Activated CD4-positive, alpha-beta memory T cell treated with anti-CD3 and anti-CD28 coated beads for 36 hours (primary cell): ENCODE measurements at places on chromosomes 2 and 18. TPM values are rescaled to one million over a fixed set of nuclear protein-coding genes. Genes with fewer than 3 reads are reported as not detected.

TEKT4 gene
- total RNA-seq: not detected

DOK6 gene
- total RNA-seq: not detected

GRCh38 chr2:101696272-101697123, 1.0 kb upstream of the MAP4K4 start:
- peaks cover 2% of the 10 kb centered on the region for H3K36me3 ChIP-seq
- H3K27ac ChIP-seq: peak overlapping the region; percentile 78
- DNase-seq: no peak
- peak overlapping the region; percentile 79 for H3K4me3 ChIP-seq

SATB2 gene
- 0.17 TPM for total RNA-seq

ADD2 gene
- 6.0 TPM for total RNA-seq

DNA sequence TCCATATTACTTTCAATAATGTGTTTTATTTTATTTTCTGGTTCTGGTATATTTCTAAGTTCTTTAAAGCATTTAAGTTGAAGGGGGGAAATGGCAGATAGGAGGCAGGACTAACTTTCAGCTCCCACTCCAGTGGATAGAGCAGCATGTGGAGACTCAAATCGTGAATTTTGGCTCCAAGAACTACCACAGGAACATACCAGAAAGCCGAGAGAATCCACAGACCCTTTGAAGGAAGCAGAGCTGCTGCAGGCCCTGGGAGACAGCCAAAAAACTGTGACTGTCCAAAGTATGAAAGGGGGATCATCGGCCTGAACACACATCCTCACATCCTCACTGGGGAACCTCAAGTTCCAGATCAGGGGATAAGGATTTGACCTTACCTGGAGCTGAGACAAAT, 207.6 kb upstream of the VWC2L start:
- no peaks in the 10 kb centered on the region for H3K36me3 ChIP-seq
- H3K27me3 ChIP-seq: no peaks in the 10 kb centered on the region
- DNase-seq: no peak

CFC1 gene
- total RNA-seq: not detected

ALLC gene
- not detected for total RNA-seq

DNA sequence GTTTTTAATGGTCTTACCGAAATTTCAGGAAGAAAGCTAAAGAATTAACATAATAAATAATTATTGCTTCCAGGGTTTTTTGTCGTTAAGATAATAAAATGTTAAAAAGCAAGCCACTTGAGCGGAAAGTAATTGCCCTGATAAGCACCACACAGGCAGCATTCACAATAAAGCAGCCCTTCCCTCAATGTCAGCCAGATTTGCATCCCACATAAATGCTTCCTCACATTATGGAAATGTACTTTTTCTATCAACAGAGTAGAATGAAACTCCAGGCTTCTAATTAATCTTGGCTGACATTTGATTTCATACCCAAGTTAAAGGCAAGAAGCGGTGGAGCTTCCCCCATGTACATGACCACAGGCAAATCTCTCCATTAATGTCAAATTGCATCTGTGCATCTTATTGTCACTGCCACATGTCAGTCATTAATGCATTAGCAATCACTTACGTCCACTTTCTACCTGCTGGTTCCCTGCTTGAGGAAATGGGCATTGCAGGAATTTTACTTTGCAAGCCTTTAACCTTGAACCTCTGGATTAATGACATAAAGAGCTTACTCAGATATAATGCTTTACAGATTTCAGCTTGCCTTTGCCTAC, 26.2 kb downstream of the PTPRM start:
- no peak overlapping the region for H3K27ac ChIP-seq
- no peaks in the 10 kb centered on the region for H3K4me1 ChIP-seq
- no peaks in the 10 kb centered on the region for H3K27me3 ChIP-seq
- DNase-seq: no peak
- no peaks in the 10 kb centered on the region for H3K36me3 ChIP-seq
- no peak overlapping the region for H3K4me3 ChIP-seq

GRCh38 chr2:217902379-217903141, 100.2 kb downstream of the TNS1 start:
- H3K36me3 ChIP-seq: no peaks in the 10 kb centered on the region
- H3K27ac ChIP-seq: no peak overlapping the region
- H3K27me3 ChIP-seq: peaks cover 16% of the 10 kb centered on the region

LRP2 gene
- total RNA-seq: 0.52 TPM

PRKCE gene
- 12.5 TPM for total RNA-seq

DNA sequence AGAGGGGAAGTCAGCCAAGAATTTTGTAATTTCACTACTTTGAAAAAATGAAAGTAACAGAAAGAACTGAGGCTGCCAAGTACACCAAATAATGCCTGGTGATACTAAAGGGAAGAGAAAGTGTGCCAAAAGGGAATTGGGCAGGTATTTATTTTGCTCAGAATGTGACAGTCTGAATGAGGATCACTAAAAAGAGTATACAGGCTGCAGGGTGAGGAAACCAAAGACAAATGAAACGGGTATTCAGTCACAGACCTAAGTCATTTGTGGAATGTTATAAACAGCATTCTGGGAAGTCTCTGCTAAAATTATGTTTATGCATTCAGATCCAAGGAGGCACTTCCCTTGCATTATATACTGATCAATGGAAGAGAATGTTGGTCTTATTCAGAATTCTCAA, 418.6 kb upstream of the SLC39A10 start:
- H3K27ac ChIP-seq: no peak overlapping the region
- no peaks in the 10 kb centered on the region for H3K27me3 ChIP-seq
- DNase-seq: no peak
- no peaks in the 10 kb centered on the region for H3K4me1 ChIP-seq
- H3K4me3 ChIP-seq: no peak overlapping the region
- no peaks in the 10 kb centered on the region for H3K36me3 ChIP-seq

GRCh38 chr2:233329489-233330135, 22.0 kb downstream of the SAG start:
- H3K27me3 ChIP-seq: no peaks in the 10 kb centered on the region
- peaks cover 23% of the 10 kb centered on the region for H3K4me1 ChIP-seq
- H3K36me3 ChIP-seq: no peaks in the 10 kb centered on the region
- H3K4me3 ChIP-seq: no peak overlapping the region

DNA sequence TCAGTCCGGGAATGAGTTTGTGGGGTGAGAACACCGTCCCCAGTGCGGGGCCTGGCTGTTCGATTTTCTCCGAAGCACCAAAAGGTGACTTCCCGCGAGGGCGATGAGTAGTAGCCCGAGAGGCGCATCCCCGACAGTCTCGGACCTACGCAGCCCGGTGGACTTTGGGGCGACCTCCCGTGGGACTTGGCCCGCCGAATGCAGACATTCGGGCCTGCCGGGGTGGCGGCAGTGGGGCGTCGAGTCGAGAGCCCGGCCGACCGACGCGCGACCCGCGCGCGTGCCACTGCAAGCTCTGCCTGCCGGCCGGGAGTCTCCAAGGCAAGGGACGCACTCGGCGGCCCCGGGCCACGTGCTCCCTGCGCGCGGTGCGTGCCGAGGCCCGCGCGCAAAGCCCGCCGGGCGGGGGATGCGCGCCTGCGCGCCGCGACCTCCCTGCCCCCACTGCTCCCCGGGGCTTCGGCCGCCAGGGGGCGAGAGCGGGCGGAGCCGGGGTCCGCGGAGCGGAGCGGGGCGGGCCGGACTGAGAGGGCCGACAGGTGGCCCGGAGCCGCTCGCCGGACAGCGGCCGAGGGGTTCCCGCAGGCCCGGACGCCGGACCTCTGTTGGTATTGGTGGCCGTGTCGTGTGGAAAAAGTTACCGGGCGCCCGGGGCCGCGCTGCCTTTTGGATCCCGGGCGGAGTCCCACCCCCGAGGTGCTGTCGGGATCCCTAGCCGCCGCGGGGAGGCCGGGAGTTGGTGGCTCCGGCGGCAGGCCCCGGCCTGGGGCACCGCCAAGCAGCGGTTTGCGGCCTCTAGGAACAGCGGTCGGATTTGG, 1.9 kb downstream of the PTMA start:
- peaks cover 30% of the 10 kb centered on the region for H3K4me1 ChIP-seq
- peak overlapping the region; percentile 82 for H3K4me3 ChIP-seq
- peaks cover 3% of the 10 kb centered on the region for H3K27me3 ChIP-seq
- DNase-seq: peak; percentile 91
- H3K36me3 ChIP-seq: peaks cover 49% of the 10 kb centered on the region

CREG2 gene
- total RNA-seq: not detected

DNA sequence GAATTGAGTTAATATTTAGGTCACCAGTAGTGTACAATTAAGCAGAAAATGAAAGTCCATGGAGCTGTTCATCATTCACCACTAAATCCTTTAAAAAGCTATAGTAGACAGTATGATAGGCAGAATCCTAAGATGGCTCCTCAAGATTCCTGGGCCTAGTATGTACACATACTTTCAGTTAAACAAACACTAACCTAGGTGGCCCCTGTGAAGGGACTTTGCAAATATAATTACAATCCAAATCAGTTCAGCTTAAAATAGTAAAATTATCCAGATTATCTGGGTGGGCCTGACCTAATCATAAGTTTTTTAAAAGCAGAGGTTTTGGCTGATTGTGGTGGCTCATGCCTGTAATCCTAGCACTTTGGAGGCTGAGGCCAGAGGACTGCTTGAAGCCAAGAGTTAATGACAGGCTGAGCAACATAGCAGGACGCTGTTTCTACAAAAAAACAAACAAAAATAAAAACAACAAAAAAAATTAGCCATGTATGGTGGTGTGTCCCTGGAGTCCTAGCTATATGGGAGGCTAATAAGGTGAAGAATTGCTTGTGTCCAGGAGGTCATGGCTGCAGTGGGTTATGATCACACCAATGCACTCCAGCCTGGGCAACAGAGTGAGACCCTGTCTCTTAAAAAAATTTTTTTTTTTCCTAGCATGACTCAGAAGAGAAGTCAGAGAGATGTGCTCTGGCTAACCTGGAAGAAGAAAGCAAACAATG, 13.9 kb downstream of the MEX3C start:
- H3K4me3 ChIP-seq: no peak overlapping the region
- H3K27me3 ChIP-seq: no peaks in the 10 kb centered on the region
- peaks cover 25% of the 10 kb centered on the region for H3K36me3 ChIP-seq

PAX8 gene
- total RNA-seq: 4.1 TPM

- no peaks in the 10 kb centered on the region for H3K27me3 ChIP-seq
- H3K4me1 ChIP-seq: peaks cover 22% of the 10 kb centered on the region
- DNase-seq: no peak
- no peak overlapping the region for H3K4me3 ChIP-seq
- H3K36me3 ChIP-seq: no peaks in the 10 kb centered on the region
Measured at GRCh38 chr18:48827291-48828193, 123.2 kb downstream of the SMAD7 start.

GRCh38 chr2:230583581-230583980, 129.1 kb upstream of the CAB39 start:
- H3K27ac ChIP-seq: peak overlapping the region; percentile 79
- DNase-seq: no peak
- H3K4me1 ChIP-seq: peaks cover 25% of the 10 kb centered on the region
- H3K27me3 ChIP-seq: no peaks in the 10 kb centered on the region
- peaks cover 8% of the 10 kb centered on the region for H3K36me3 ChIP-seq

DNA sequence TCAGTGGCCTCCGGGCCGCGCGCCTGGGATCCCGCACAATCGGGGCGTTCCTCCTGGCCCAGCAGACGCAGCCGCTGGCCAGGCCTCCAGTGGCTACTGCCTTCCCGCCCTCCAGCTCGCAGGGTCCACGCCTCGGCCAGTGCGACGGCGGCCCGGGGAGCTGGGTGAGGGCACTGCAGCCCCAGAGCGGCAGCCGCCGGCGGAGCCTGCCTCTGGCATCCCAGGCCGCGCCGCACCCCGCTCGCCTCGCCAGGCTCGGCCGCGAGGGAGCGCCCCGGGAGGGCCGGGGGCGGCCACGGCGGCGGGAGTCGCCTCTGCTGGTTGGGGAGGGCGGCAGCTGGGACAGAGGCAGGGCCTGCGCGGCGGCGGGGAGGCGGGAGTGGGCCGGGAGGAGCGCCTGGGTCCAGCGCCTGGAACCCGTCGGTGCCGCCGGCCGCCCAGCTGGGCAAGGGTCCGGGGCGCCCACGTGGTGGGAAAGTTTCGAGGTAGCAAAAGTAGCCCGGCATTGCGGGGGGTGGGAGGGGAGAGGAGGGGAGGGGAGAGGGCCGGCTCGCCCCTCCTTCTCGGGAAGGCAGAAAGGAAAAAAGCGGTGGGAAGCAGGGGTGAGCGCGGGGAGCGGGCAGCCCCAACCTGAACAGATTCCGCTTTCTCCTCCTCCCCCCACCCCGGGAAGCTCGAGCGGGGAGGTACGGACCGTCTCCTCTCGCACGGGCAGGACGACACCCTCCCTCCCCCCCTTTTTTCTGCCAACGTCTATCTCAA, 1.5 kb upstream of the INHBB start:
- peaks cover 22% of the 10 kb centered on the region for H3K4me1 ChIP-seq
- no peak for DNase-seq
- no peak overlapping the region for H3K27ac ChIP-seq
- peaks cover 54% of the 10 kb centered on the region for H3K27me3 ChIP-seq
- H3K36me3 ChIP-seq: no peaks in the 10 kb centered on the region

GRCh38 chr18:35242426-35242825, 1.6 kb downstream of the ZNF397 start:
- DNase-seq: no peak
- H3K36me3 ChIP-seq: peaks cover 55% of the 10 kb centered on the region
- H3K27ac ChIP-seq: no peak overlapping the region
- no peaks in the 10 kb centered on the region for H3K27me3 ChIP-seq
- H3K4me1 ChIP-seq: peaks cover 26% of the 10 kb centered on the region
- no peak overlapping the region for H3K4me3 ChIP-seq

DNA sequence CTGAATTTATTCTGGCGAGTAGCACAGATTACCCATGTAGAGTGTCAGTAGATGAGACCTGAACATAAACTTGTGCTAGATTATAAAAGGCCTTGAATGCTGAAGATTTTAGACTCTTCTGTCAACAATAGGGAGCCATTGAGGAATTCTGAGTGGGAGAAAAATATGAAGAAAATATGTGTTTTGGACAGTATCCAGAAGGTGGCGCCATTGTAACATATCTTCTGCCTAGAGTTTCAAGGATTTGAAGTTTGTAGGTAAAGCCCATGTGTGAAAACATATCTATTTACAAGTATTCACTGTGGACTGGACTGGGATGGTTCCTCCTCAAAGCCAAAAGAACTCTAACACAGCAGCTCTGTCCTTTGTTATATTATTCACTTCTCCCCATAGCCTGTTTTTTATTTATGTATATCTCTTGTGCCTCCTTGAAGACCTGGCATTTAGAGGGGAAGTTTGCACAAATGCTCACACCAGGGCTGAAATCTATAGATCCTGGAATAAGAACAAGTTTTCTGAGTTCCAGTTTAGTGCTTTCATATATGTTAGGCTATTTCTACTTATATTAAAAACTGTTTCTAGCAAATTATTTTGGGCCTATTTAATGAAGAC, 124.9 kb downstream of the RDH14 start:
- no peak for DNase-seq
- no peaks in the 10 kb centered on the region for H3K36me3 ChIP-seq
- no peak overlapping the region for H3K4me3 ChIP-seq

POTEC gene
- not detected for total RNA-seq
